MV-4-11 (cell line): ENCODE measurements at places on chromosomes 5 and 9.

- no peak for DNase-seq
Observed at GRCh38 chr9:69936427-69936826, 107.2 kb upstream of the MAMDC2 start.

- no peak for DNase-seq
Observed at GRCh38 chr5:2906302-2907090, 155.0 kb upstream of the IRX2 start.

- no peak for DNase-seq
Observed at GRCh38 chr5:74630453-74631066, 10.0 kb downstream of the ENC1 start.

DNA sequence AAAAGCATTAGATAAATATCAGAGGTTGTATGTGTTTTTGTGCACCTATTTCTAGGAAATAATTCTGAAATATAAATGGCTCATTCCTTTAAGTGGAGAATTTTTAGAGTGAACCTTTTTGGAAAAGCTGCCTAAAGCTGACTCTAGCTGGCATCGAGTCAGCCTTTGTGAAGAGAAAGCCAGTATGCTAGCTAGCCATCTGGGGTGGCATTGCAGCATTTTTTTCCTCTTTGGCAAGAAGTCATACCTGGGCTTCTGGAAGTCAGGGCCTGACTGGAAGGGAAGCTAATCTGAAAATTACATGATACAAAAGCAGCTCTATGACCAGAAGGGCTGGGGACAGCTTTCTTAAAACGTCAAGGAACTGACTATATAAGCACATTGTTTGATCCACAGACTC, 19.7 kb downstream of the ANP32B start:
- DNase-seq, result no peak

DNA sequence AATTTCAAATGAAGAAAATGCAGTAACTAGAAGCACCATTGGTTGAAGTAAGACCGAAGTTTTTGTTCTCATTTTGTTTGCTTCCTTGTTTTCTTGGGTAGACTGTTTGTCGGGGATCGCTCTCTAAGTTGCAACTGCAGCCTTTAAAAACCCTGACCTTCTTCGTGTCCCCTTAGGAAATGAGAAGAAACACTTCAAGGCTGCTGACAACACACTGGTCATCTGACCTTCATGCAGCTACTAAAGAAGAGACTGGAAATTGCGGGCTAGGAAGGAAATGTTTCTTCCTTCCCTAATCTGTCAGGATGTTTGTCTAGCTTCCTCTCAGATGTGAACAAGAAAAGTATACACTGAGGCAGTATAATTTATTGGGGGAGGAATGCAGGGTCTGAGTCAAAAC, 50.7 kb upstream of the CHSY3 start:
- no peak for DNase-seq

DNA sequence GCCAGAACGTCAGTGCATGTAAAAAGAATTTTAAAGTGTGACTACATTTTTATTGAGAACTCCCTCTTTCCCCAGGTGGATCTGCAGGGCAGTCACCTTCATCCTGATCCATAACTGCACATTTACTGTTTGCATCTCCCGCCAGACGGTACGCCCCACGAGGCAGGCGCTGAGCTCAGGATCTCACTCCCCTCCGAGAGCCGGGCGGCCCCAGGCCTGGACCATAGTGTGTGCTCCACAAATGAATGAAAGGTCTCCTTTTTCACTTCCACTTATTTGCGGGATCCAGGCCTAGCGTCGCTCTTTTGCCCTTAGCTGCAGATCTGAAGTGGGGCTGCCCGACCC, 378 bp downstream of the DROSHA start:
- peak; percentile 51 for DNase-seq

DNA sequence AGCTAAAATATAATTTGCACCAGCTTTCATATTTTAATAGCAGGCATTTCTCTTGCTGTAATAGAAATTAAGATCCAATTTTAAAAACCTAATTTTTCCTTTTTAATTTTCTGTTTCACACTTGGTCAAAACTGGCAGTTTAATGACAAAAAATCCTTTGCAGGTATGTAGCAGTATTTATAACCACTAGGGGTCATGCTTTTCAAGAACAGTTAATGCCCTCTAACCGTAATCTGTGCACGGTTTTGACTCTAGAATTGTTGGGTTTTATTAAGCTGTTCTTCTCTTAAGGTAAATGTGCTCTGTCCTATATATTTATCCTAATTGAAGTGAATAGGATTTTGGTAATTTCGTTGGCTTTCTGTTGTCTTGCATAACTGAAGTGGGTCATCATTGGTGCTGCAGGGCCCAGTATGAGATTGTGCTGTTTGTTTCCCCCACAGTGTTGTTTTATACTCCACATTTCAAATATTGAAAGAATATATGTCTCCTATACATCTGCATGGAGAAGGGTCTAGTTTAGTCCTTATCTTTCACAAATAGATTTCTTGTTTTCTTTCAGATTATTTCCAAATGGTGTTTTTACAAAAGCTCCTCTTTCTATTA, 107.4 kb downstream of the SCAMP1 start:
- peak; percentile 15 for DNase-seq

- DNase-seq, result no peak
Observed at GRCh38 chr9:136693490-136694162, 6.4 kb upstream of the AGPAT2 start.

GRCh38 chr5:41148448-41148847, 64.9 kb downstream of the C6 start:
- no peak for DNase-seq

- DNase-seq, result no peak
Observed at GRCh38 chr5:39674209-39675082, 249.7 kb upstream of the DAB2 start.

DNA sequence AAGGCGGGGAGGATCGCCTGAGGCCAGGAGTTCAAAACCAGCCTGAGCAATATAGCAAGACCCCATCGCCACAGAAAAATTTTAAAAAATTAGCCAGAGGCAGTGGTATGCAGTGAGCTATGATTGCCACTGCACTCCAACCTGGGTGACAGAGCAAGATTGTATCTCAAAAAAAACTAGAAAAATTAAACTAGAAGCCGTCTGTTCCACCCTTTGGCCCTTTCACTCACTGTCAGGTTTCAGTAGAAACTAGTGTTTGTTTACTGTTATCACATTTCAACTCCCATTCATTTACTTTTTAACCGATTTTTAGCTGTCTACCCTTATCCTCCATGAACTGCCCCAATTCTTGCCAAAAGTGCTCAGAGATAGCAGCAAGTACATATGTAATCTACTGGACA, 8.3 kb downstream of the UGCG start:
- no peak for DNase-seq

- no peak for DNase-seq
Observed at GRCh38 chr5:114830114-114830513, 339.6 kb downstream of the TRIM36 start.

DNA sequence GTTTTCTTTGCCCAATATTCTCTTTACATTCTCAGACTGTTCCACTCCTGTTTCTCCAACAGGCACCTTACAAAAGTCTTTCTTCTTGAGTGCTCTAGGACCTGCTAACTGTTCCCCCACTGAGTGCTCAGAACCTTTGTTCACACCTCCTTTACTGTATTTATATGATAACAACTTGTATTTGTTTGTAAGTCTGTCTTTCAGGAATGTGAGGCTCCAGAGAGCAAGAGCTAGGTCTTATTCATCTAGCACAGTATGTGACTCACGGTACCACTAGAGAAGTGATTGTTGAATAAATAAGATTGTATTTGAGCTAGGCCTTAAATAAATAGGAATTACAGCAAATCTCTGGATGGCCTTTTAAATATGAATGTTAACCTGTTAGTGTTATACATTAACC, 42.5 kb upstream of the MYOT start:
- DNase-seq, result no peak

DNA sequence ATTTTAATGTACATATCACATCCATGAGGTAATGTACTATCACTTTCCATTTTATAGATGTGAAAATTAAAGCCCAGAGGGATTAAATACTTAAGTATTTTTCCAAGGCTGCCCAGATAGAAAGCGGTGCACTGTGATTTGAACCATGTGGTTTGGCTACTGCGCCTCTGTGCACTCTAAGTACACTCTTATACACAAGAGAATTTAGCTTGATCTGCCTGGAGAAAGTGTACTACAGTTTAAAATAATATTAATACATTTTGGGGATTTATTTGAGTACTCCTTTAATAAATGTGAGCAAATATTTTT, 360.4 kb upstream of the ACTBL2 start:
- DNase-seq, result no peak

- no peak for DNase-seq
Observed at GRCh38 chr5:33556330-33557328, 115.9 kb downstream of the TARS1 start.

DNA sequence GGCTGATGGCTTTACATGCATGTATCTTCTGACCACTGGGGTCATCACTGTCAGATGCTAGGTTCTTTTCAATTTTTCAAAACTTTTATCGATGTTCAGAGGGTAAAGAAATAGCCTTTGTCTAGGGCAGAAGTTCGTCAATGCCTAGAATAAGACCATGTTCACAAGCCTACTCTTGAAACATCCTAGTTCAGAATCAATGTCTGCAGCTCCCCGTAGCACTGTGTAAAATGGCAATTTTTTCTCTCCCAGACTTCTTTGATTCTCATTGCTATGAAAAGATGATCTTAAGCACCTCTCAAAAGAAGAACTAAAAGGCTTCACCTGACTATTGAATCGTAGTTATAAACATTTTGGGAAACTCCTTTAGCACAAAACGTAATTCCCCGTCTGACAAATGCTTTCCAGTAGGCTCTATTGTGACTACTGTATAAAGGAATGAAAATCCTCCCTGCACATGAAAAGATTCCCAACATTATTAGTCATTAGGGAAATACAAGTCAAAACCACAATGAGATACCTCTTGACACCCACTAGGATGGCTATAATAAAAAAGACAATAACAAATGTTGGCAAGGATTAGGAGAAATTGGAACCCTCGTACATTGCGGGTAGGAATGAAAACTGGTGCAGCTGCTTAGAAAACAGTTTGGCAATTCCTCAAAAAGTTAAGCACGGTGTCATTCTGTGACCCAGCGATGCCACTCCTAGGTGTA, 263.5 kb downstream of the ARHGAP26 start:
- DNase-seq, result no peak

DNA sequence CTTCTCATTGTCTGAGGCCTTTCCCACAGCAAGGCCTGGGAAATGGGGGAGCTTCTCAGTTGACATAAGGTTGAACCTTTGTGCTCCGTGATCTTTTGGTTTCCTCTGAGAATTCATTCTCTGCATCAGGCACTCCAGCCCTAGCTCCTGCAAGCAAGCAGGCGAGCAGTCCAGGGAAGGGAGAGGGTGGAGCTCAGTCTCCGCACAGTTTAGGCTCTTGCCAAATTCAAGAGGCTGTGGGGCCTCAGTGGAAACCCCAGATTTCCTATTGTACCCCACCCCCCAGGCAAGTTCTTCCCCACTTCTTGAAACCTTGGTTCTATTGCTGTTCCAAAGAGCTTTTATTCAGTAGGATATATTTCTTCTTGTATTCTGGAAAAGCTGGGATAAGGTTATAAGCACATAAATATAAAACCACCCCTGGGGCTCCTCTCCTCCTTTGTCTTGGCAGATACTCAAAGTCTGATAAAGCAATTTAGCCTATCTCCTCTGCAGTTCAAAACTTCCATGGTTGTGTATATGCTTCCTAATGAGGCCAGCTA, 147.2 kb downstream of the PDZD2 start:
- DNase-seq, result no peak

DNA sequence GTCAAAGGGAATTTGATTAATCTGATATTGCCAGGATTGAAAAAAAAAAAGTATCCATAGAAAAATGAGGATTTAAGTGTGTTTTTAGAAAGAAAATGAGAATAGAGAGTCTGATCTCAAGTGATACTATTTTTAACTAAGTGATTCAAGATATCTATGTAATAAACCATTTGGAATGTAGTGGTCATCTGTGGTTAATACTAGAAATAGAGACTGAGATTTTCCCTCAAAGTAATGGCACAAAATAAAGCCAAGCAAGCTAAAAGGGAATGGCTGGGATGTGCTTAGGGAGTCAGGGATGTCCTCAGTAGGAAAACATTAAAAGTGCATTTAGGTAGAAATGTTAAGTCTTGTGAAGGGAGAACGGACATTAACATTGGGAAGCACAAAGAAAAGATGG, 90.6 kb downstream of the FBXO4 start:
- DNase-seq, result no peak

DNA sequence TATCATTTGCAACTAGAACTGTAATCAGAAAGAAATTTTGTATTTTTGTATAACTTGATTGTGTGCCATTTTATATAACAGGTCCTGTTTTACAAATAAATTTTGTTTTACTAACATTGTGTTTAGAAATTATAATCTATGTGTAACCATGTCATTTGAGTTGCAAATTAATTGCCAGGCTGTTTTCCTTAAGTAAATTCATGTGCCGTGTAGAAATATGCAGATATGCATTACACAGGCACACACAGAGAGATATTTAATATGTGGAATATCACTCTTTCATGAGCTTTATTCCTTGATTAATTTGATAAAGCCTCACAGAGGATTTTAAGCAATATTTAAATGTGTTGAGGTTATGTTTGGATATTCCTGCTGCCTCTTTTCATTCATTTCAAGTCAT, 56.5 kb upstream of the FSD1L start:
- DNase-seq, result no peak

- DNase-seq, result no peak
Observed at GRCh38 chr5:760363-761058, 24.0 kb downstream of the ZDHHC11B start.

DNA sequence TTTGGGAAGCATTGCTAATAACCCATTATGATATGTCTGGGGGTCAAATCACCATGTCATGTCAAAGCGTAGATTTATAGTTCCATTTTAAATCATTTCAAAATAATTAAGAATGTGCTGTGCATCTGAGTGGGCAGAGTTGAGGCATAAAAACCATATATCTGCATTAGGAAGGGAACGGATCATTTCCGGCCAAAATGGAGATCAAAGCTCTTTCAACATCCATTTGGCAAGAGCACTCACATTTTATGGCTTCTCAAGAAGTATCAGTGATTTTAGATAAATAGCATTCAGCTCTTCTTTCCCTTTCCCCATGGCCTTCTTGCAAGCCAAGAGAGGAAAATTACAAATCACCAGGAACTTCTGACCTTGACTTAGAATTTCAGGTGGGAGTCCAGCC, 89.9 kb downstream of the HSPA4 start:
- no peak for DNase-seq

- DNase-seq, result no peak
Observed at GRCh38 chr5:134568337-134568700, 42.8 kb downstream of the JADE2 start.

GRCh38 chr5:95219411-95219810, 65.5 kb downstream of the MCTP1 start:
- DNase-seq, result no peak

DNA sequence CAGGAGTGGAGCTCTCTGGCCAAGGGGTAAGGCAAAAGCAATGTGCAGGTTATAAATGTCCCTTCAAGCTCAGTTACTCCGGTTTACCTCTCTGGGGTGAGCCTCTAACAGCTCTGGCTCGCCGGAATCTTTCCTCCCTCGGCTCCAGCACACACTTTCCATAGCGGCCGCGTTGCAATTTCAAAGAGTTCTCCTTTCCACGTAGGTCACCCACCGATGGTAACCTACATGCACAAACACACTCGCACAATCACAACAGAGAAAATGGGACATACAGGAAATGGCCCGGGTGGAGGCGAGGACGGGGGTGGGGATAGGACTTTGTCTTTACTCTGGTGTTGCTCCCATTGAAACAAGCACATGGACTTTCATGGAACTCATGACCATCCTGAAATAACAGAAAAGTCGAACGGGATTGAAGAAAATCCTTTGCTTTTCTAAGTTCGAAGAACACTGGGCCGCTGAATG, 1.2 kb downstream of the LHFPL2 start:
- no peak for DNase-seq
